ENCODE measurements at places on chromosomes 6 and 20.

GRCh38 chr6:3409699-3410384 is 47.0 kb downstream of the SLC22A23 start:
- DNase-seq = peak; percentile 93

- DNase-seq = no peak
These were observed 68.5 kb upstream of the TOP1 start for GRCh38 chr20:40960101-40960500.

DNA sequence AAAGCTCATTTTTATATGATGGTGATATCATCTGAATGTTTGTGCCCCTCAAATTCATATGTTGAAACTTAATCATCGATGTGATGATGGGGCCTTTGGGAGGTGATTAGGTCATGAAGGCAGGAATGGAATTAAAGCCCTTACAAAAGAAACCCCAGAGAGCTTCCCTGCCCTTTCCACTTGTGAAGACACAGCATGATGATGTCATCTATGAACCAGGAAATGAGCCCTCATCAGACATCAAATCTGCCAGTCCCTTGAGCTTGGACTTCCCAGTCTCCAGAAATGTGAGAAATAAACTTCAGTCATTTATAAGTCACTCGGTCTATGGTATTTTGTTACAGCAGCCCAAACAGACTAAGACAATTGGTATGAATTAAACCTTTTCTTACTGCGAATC is 153.1 kb downstream of the MYB start:
- peak; percentile 39 for DNase-seq

GRCh38 chr20:46562373-46563169 is 12.1 kb upstream of the OCSTAMP start:
- peak; percentile 85 for DNase-seq

DNA sequence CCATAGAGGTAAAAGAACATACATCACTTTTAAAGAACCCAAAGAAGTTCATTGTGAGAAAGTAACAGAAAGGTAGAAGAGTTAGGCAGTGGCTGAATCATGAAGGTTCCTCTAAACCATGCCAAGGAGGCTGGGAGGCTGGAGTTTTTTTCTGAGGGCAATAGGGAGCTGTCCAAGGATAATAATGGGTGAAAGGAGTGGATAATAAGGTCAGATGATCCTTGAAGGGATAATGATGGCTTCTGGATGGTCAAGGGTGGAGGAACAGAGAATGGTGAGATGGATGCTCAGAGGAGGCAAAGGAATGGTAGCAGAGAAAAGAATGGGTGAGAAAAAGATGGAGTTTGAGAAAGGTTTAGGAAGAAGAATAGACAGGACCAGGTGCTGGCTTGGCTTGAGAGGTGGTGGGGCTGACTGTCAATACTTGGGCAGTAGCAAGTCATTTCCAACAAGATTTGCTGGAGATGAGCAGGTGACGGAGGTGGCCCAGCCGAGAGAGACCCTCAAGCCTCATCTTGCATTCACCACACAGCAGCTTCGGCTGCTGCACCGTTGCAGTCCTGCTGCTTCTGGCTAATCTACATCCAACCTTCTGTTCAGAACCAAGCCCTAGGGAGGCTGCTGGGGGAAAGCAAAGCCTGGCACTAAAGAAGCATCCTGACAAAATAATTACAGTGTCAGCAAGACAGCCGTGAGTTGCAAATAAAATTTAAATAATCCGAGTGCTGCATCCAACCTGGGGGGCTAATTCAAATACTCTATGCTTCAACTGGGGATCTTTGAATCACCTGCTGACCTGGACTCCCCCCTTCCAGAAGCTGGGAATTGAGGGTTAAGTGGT is 131.2 kb upstream of the KCNG1 start:
- DNase-seq = no peak

DNA sequence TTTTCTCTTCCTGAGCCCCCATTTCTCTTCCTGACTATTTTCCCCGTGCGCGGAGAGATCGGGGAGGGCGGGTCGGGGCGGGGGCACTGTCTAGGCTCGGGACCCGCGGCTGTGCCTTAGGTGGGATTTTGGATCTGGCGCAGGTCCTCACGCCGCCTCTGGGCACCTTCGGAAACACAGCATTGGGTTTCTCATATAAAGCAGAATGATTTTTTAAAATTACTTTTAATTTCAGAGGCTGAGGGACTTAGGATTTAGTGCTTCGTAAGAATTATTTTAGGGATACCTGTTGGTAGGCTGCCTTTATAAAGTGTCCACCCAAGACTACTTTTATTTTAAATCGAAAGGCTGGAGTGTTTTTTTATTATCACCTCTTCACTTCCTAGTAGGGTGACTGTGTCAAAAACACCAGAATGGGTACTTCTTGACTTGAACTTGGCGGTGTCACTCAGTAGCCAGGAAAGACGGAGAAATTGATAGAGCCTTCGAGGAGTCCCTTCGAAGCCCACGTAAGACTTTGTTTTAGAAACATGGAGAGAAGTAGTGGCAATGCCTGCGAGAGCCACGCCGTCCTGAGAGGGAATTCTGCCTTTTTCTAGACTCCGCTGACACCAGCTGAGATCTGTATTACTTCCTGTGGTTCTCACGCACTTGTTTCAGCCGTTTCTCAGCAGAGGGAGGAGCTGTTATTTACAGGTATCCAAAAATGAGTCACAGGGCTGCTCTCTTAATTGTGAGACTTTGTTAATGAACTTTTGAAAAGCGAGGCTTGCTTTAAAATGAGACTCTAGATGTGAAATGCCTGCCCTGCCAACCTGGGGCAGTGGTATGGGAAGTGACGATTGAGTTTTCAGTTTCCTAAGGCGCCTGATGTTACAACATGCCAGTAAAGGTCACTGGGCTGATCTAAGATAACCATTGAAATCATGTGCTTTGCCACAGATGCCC is 667 bp downstream of the STX11 start:
- peak; percentile 92 for DNase-seq

DNA sequence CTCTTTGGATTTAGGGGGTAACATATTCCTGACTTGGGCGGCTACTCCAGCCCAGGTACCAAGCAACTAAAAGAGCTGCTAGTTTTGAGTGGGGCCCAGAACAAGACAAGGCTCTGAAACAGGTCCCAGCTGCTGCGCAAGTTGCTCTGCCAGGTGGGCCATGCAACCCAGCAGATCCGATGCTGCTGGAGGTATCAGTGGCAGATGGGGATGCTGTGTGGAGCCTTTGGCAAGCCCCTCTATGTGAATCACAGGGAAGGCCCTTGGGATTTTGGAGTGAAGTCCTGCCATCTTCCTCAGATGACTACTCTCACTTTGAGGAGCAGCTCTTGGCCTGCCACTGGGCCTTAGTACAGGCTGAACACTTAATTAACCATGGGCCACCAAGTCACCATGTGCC is 43.7 kb upstream of the VSX1 start:
- DNase-seq = no peak

- DNase-seq = no peak
These were observed 30.4 kb upstream of the PREX1 start for GRCh38 chr20:48858075-48858790.

GRCh38 chr6:35470663-35471120 is 2.5 kb downstream of the RPL10A start:
- no peak for DNase-seq

- DNase-seq = no peak
These were observed 15.5 kb downstream of the NOL4L start for GRCh38 chr20:32569380-32570305.

DNA sequence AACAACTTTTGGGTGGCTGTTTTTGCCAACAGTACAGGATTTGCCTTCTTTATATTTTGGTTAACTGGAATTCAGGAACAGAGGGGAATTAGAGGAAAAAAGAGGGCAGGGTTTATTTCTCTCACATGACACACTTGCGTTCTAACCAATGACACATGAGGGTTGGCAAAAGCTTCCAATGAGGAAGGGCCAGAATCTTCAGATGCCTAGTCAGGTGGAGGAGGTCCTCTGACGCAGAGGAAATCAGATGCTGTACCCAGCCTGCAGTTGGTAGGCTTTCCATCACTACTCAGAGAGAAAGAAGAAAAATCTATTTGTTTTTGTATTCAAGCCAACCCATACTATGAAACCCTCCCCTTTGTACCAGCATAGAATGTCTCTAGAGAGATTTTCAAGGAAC is 20.8 kb downstream of the TM9SF4 start:
- DNase-seq = no peak

Measured in OCI-M1 (cell line).